ENCODE measurements at places on chromosomes 13 and 19.

DNA sequence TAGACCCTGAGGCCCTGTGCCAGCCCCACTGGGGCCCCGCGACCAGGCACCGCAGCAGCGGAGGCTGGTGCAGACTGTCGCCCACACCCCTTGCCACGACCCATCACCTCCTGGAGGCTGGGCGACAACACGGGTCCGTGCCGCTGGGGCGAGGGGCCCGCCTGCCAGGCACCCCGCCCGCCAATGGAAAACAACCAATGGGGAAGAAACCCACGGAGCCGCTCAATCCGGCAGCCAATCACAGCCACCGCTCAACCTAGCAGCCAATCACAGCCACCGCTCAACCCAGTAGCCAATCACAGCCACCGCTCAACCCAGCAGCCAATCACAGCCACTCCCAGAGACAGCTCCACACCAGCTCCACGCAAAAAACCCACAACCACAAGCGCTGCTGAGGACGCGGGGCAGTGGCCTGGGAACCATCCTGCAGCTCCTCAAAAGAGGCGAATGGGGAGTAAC lies 29.7 kb downstream of the GPX4 start:
- DNase-seq: no peak

DNA sequence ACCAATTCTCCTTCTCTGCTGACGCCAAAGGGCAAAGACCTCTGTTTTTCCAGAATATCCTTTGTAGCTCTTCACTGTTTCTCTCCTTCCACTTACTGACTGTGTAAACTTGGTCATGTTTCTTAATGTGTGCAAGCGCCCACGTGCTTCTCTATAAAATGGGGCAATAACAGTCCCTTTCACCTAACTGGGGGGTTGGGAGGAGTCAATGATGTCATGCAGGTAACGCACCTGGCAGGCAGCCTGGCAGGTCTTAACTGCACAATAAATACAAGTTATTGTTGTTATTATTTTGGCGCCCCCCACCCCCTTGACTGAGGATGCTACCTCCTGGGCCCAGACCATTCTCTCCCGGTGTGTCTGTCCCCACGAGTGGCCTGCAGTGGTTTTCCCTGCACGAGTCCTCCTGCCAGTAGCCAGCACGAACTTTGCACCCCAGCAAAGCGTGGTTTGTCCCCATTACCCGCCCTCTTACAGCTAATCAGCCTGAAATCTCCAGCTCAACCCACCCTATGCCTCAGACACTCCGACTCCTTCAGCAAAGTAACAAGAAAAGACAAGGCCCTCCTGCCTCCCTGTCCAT lies 5.3 kb downstream of the SBSN start:
- no peak for DNase-seq

GRCh38 chr19:18662972-18663732 lies 20.3 kb upstream of the CRTC1 start:
- DNase-seq: no peak

DNA sequence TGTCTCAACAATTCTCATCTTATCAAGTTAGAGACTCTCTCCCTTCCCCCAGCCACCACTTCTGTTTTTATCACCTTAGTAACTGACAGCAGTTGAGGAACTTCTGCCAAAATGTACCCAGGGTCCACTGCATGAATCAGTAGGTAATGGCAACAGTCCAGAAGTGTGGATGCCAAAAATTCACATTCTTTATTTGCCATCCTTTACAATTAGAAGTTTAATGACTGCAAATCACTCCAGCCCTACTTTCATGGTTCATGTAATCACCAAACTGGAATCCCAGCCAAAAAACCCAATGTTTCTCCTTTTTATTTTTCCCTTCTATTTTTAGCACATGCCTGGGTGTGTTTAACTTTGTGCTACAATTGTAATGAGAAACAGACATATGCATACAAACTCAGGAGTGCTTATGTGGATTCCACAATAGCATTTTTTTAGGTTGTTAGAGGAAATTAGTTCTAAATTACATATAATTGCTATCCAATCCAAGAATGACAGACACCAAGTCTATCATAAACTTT lies 243.5 kb downstream of the RGCC start:
- no peak for DNase-seq

GRCh38 chr19:36207605-36208252 lies 6.7 kb downstream of the ZNF565 start:
- DNase-seq: no peak

DNA sequence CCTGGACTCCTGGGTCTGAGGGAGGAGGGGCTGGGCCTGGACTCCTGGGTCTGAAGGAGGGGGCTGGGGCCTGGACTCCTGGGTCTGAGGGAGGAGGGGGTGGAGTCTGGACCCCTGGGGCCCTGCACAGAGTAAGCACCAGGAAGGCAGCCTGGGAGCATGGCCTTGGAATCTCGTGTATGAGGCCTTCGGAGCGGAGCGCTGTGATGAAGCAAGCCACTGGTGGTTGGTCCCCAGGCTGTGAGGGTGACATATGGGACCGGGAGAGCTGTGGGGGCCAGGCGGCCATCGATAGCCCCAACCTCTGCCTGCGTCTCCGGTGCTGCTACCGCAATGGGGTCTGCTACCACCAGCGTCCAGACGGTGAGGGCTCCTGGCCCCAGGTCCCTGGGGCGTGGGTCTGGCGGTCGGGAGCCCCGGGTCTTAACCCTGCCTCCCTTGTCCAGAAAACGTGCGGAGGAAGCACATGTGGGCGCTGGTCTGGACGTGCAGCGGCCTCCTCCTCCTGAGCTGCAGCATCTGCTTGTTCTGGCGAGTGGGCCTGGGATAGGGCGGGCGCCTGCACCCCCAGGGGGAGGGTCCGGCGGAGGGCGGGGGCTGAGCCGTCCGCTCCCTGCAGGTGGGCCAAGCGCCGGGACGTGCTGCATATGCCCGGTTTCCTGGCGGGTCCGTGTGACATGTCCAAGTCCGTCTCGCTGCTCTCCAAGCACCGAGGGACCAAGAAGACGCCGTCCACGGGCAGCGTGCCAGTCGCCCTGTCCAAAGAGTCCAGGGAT lies 918 bp downstream of the TMEM190 start:
- no peak for DNase-seq

DNA sequence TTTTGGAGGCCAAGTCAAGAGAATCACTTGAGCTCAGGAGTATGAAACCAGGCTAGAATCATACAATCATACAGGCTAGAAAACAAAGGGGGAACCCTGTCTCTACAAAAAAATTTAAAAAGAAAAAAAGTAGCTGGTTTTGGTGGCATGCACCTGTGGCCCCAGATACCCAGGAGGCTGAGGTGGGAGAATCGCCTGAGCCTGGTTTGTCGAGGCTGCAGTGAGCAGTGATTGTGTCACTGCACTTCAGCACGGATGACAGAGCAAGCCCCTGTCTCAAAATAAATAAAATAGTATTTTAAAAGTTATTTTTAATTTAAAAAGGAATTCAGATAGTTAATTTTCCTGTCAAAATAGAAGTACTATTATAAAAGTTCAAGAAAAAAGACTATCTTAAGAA lies 369.1 kb upstream of the SLITRK5 start:
- DNase-seq: no peak

DNA sequence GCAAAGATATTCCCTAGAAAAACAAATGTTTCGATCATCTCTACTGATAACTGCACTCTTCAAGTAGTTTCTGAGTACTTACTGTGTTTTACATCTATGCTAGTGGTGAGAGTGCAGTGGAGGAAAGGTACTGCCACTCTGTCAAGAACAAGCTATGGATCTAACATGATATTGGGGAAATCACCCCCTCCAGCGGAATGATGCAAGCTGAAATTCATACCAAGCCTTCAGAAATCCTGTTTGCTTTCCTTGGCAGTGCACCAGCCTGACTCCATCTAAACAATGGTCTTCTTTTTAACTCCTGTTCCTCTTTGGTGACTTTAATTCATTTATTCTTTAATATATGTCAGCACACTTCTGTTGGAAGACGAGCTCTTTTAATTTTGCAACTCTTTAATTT lies 238.0 kb downstream of the PCDH9 start:
- DNase-seq: peak; percentile 30

GRCh38 chr19:18295034-18295451 lies 13.6 kb upstream of the JUND start:
- DNase-seq: no peak

GRCh38 chr19:46946611-46947238 lies 72.9 kb upstream of the NPAS1 start:
- no peak for DNase-seq

GRCh38 chr13:23391752-23392151 lies 41.8 kb downstream of the SACS start:
- DNase-seq: no peak

DNA sequence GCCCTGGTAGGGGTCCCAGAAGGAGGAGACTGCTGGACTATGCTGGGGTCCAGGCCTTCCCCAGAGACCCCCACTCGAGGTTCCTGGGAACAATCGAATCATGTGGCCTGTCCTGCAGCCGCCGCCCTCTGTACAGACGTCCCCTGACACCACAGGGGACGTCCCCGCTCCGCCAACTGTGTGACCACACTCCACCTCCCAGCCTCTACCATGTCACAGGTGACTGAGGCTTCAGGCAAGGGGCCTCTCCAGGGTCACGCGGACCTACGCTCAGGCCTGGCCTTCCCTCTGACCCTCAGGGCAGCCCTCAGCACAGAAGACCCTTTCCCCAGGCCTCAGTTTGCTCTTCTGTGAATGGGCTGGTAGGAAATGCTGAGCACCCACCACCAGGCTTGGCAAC lies 13.1 kb upstream of the TMEM161A start:
- no peak for DNase-seq

- DNase-seq: no peak
These were observed at the start of gene ZNF814 for GRCh38 chr19:57888560-57889231. Gene ZNF814 (minus strand): TSS chr19:57889037. CDS start chr19:57888802, 235 bp downstream.

DNA sequence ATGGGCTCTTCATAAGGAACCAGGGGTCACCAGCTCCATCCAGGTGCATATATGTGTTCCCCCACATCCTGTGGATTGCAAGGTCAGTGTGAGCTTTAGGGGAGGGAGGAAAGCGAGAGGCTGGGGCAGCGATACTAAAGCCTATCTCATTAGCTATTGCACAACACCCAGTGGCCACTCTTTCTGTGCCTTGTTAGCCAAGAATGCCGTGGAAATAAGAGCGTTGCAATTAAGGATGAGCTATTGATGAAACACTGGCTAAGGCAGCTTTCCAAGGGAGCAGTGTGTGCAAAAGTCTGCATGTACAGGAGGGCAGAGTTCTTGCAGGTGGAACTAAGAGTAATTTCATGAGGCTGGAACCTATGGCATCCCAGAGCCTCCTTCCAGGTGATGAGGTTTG lies 17.6 kb downstream of the TNFSF11 start:
- no peak for DNase-seq

DNA sequence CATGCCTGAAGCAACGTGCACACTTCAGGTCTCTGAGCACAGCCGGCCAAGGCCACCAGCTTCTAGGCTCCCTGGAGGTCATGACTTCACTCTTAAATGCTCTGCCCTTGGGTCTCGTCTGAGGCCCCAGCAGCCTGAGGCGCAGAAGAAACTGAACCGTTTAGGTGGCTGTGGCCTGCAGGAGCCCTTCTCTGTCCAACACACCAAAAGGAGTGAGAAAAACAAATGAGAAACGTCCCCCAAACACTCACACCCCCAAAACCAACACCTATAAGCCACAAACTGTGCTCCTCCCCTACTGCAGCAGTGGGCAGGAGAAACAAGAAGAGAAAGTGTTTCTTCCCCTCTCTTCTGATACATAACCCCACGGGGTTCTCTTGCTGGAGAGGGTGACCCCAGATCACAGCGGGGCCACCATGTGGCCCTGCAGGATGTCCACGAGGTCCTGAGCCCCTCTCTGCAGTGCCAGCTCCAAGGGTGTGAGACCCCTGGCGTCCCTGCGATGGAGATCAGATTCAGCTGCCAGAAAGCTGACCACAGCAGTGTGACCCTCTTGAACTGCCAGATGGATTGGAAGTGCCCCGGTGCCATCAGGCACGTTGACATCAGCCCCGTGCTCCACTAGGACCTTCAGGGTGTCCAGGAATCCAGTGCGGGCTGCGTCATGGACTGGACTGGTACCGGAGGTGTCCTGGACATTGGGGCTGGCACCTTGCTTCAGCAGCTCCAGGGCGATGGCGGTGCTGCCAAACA lies 1.0 kb upstream of the KRI1 start:
- DNase-seq: no peak

DNA sequence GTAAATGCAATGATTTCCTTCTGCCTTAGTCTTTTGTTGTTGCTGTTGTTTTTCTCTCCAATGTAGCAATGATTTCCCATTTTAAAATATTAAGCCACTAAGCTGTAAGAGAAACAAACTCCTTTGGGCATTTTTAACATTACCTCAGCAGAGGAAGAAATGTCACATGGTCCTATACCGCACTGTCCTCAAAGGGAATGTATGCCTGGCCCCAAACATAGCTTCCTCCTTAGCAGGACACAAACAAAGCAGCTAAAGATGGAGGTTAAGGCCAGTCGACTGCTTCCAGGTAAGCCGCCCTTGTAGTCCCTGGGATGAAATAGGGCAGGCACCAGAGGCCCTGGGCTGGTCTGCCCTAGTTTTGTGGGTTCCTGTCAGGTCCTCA lies 249.0 kb downstream of the TSHZ3 start:
- DNase-seq: no peak

DNA sequence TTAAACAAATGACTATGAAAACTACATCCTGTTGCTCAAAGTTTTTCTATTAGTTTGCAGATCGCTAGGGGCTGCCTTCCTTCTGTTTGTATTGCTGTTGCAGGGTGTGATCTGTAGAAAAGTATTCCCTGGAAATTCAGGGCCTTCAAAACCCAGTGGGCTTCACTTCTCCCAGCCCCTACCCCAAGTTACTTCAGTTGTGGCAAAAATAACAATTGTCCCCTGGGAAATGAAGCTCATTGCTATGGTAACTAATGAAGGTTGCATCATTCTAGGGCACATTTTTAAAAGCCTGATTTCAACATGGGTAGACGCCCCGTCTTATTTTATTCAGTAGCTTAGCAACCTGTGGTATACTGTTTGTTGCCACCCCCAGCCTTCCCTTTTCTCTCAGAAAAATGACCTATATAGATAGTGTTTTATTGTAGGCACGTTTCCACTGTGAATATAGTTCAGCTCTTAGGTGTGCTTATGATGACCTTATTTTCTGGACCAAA lies 60.9 kb downstream of the WDFY2 start:
- peak; percentile 18 for DNase-seq

DNA sequence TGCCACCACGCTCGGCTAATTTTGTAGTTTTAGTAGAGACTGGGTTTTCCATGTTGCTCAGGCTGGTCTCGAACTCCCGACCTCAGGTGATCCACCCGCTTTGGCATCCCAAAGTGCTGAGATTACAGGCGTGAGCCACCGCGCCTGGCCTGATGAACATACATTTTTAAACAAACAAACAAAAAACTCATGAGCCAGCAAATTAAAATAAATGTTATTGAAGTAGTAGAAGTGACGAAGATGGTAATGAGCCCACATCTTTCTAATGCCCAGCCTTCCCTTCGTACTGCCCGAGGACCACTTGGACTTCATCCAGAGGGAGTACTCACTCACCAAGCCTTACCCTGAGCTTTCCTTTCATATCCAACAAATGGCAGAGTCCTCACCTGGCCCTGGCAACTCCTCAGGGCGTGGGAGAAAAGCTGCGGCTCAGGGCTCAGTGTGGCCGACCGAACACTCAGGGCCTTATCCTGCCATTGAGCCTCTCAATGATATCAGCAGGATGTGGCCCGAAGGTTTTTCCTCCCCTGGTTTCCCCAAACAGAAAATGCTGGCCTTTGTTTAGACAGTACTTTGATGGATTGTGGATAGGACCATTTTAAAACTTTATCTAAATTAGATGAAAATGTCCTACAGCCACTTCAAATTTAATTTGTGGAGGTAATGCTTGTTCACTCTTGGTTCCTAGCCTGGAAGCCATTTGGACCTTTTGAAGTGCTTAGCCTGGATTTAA lies 22.8 kb upstream of the ABCC4 start:
- DNase-seq: no peak

Measured in NCI-H2171 treated with DMSO at 0.1 percent for 48 hours (cell line).